ENCODE measurements at places on chromosomes 3 and 15.

GRCh38 chr3:182036382-182036781, 324.7 kb downstream of the SOX2 start:
- no peak for DNase-seq

GRCh38 chr15:87045746-87046145, 966.1 kb downstream of the AGBL1 start:
- no peak for DNase-seq

DNA sequence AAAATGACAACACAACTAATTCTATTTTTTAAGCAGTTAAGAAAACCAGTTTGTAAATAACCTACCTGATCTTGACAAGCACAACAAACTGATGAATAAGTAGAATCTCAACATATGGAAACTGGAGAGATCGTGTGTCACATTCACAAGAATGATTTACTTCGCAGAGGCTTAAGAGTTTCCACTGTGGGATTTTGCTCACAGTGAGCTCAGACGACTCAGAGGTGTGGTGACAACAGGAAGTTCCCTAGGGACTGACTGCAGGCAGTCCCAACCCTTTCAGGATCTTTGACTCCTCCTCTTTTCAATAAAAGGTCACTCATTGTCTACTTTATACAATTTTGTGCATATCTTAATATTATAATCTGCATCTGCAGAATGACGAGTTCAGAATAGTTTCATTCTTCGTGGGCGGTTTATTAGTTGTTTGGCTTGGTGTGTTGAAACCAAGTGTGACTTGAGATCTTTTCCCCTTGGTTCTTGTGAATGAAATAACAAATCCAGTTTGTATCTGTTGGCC, at the start of gene LIPH:
TSS of gene LIPH (minus strand) at position 231 of the 520 bp plus-strand sequence. CDS start at position 114, 117 bp downstream.
- no peak for DNase-seq

DNA sequence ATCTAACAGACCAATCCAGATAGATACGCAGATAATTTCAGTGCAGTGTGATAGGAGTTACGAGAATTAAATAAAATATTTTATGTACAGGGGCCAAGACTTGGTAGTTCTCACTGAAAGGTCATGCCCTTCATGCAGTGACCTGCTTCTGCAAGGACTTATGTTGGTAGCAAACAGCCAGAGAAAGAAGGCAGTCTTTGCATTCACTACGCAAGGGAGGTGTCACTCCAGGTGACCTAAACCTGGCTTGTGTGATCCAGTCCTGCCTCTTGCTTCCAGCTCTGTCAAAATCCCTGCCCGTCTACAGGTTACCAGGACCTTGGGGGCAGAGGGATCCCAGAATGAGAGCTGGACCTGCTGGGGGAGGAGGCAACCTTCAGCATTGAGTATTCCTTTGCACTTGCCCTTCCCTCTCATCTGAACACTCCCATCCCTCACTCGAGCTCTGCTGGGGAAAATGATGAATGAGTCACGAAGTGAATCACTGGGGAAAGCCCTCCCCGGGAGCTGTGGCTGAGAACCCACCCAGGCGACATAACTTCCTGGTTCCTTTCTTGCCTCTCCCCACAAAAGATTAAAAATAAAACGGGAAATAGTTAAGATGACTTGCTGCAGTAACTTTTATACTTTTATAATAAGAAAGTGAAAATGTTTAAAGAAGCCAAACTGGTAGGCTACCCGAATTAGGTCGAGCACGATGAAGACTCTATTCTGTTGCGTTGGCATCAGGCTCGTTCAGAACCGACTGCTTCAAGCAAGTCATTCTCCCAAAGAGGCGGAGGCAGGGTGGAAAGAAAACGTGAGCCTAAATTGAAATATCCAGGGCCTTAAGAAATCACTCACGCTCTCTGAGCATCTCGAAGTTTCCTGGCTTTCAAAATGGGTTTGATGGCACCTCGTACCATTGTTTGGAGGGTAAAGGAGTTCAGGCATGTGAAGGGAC, 216.1 kb downstream of the SLCO3A1 start:
- no peak for DNase-seq

Measured in cerebellar nuclear complex (tissue), 1 donor.